ENCODE measurements at places on chromosomes 6 and 20.

DNA sequence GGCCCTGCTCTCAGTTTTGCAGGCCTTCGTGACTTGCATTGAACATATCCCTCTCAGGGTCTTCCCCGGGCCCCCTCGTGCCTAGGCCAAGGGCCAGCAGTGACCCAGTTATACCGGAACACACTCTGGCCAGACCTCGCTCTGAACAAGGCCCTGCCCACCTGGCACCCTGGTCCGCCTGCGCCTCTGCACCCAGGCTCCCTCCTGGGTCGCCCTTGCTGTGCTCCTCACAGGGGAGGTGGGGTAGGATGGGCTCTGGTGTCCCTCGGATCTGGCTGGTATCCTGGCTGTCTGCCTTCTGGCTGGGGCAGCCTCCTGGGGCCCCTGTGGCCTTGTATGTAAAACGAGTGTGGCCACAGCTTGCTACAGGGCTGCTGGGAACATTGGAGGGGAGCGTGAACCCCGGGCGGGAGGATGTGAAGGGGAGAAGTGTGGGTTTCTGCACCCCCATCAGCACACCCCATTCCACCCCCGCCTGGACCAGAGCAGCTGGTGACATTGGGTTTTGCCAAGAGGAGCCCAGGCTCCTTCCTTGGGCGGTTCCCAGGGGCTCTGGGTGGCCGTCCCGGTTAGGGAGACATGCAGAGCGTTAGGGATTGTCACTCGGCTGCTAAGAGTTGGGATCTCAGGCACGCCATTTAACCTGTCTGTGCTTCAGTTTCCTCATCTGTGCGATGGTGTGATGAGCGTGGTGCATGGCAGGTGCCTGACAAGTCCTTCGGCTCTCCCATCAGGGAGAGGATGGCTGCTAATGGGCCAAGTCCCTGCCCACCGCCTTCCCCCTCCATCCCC is 17.5 kb downstream of the SRC start:
- no peak for DNase-seq

DNA sequence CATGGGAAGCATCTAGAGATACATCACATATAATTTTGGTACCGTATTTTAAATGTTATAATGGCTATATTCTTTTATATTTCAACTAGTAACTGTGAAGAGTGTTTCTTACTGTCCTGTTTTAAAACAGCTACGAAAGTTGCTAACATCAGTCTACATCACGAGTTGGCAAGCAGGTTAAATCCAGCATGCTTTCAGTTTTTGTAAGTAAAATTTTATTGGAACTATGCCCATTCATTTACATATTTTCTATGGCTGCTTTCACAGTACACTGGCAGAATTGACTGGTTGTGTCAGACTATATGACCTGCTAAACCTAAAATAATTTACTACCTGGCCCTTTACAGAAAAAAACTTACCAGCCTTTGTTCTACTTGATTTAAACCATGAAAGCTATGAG is 478.1 kb downstream of the PHF3 start:
- no peak for DNase-seq

GRCh38 chr6:34746104-34746846 is 11.0 kb upstream of the SNRPC start:
- no peak for DNase-seq

- DNase-seq = no peak
These were observed 42.2 kb upstream of the EDN3 start for GRCh38 chr20:59258221-59258621.

Measured in hippocampal formation (tissue), 2 donors.